ENCODE measurements at places on chromosomes 2 and 18.

DNA sequence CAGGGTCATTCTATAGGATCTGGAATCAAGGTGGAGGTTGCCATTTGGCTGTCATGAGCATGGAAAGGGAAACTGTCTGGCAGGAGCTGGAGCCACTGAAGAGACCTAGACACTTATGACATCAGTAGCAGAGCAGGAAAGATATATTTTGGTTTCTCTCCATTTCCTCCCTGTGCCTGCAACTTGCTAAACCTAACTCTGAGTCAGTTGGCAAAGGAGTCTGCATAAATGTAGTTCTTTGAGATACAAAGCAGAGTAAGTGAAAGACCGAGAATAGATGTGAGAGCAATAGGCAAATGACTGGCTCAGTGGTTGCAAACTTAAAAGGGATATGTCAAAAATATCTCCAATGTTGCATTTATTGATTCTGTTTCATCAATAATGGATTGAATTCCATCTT lies 757.7 kb downstream of the KCNJ3 start:
- DNase-seq: no peak

GRCh38 chr18:70907673-70908072 lies 618.8 kb downstream of the SOCS6 start:
- DNase-seq: no peak

- DNase-seq: no peak
Observed at GRCh38 chr2:65724752-65725151, 292.4 kb upstream of the SPRED2 start.

DNA sequence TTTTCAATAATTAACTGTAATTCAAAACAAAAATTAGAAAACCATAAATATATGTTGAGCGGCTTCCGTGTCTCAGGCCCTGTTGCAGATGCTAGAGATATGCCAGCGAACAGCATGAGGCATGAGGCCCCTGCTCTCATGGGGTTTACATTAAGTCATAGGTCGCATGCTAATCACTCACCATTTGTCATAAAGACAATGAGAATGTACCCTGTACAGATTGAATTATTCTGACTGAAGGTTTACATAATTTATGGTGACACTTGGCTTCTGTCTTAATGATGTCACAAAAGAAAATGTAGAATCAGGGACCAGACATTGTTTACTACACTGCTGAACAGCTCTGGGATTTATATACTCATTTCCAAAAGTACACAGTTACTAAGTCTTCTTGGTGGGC lies 5.9 kb upstream of the VAPA start:
- no peak for DNase-seq

DNA sequence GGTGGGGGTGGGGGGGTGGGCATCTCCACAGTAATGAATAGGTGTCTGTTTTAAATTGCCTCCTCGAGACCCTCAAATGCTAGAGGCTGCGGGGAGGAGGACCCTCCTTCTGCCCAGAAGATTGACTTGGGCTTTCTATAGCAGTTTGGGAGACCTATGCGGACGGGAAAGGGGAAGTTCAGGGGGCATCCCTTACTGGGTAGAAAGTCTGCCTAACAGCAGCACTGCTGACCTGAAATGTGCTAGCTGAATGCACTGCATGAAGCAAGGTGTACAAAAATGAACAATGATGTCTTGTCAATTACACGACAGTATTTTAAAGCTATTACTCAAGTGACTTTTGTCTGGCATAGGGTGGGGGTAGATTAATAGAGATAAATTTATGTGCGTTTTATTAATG lies 2.5 kb downstream of the DCC start:
- no peak for DNase-seq

DNA sequence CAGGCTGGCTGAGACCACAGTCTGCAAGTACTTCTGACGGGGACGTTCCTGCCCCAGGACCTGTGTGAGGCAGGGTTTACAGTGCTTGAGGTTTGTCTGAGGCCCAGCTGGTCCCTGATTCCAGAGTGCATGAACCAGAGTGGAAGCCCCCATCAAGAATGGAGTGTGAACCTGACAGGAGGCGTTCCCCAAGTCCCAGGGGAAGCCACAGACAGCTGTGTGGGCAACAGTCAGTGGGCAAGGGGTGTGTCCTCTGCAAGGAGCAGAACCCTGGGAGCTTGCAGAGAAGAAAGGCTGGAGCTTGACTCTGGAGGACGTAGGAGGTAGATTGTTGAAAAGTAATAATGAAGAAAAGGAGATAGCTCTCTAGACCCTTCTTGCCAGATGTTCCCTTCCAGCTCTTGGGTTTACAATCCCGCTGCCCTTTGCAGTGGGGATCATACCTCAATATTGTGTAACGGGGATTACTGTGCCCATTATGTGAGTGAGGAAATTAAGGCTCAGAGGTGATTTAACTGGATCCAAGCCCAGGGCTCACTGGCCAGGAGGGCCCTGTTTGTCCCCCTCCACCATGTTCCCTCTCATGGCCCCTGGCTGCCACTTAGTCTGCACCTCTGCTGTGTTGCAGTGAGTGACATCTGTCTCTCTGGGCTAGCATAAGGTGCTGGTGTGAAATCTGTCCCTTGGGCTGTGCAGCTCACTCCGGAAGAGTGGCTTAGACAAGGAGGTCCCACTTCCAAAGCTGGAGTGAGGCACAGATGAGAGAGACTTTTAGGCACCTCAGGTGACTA lies 6.2 kb downstream of the DBI start:
- DNase-seq: no peak

GRCh38 chr2:215604606-215605005 lies 168.7 kb upstream of the FN1 start:
- no peak for DNase-seq

DNA sequence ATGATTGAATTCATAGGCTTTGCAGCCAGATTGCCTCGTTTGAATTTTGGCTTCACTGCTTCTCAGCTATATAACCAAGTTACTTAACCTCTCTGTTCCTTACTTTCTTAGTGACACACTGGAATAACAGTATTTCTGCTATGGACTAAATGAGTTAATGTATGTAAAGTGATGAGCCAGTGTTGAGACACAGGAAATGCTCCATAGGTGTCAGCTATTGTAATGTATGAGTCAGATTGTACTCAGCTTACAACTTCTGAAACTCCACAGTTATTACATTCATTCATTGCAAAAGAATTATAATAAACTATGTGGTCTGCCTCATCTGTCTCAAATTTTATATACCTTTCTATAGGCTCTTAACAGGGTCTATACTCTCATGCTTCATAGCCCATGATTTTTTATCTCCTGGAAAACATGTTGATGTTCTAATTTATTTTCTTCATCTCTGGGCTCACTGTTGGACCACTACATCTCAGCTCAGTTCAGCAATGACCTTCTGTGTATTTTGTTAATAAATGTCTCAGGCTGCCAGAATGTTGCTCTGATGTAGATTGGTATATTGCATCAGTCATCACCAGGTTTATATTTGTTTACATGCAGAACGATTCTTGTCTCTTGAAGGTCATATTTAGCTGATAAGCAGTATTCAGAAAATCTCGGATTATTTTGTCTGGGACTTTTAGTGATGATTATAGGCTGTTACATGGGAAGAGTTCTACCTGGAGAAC lies 76.2 kb downstream of the MAP3K20 start:
- DNase-seq: no peak
